ENCODE measurements at places on chromosomes 12 and 14.

DNA sequence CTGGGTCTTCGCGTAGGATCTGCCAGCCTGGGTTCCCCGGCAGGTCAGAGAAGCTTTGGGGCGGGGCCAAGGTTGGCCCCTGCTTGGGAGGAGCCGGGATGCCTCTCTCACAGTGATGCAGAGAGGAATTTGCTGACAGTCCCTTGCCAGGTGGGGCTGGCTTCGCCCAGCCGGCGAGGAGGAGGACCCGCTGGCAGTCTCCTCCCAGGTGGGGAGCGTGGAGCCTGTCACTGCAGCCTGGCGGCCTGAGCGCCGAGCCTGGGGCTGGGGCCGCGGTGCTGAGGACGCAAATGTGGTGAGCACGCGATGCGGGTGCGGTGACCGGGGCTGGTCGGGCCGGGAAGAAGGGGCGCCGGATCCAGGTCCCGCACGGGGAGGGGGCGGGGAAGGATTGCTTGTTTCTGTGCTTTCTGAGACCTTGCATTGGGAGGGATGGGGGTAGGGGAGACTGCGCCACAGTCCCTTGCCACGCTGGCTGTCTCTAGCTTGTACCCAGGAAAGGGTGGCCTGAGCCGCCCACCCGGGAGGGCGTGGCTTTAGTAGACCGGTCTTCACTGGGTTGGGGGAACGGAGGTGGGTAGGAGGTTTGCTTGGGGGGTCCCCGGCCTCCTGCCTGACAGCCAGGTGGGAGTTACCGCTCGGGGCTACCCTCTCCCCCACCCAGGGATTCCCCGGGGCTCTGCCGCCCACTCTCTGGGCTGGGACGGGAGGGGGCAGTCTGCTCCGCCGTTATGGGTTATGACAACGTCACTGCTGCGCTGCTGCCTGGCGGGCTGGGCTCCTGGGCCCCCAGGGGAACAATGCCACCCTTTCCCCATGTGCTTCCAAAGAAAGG, at the start of gene TMEM63C:
TMEM63C (plus strand) TSS at position 196 of the 835 bp plus-strand sequence. CDS start 37,016 bp downstream, outside the sequence.
- DNase-seq, result peak; percentile 27

DNA sequence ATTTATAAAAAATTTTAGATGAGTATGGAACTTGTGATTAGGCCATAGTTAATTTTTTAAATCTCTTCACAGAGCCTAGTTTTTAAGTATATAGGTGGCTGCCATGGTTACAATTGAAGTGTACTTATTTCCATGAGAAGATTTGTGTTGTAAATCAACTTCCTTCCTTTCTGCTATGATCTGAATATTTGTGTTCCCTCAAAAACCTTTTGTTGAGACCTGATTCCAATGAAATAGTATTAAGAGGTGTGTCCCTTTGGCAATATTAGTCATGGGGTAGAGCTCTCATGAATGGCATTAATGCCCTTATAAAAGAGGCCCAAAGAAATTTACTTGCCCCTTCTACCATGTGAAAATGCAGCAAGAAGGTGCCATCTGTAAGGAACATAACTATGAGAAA, 28.8 kb downstream of the ETNK1 start:
- DNase-seq, result no peak

DNA sequence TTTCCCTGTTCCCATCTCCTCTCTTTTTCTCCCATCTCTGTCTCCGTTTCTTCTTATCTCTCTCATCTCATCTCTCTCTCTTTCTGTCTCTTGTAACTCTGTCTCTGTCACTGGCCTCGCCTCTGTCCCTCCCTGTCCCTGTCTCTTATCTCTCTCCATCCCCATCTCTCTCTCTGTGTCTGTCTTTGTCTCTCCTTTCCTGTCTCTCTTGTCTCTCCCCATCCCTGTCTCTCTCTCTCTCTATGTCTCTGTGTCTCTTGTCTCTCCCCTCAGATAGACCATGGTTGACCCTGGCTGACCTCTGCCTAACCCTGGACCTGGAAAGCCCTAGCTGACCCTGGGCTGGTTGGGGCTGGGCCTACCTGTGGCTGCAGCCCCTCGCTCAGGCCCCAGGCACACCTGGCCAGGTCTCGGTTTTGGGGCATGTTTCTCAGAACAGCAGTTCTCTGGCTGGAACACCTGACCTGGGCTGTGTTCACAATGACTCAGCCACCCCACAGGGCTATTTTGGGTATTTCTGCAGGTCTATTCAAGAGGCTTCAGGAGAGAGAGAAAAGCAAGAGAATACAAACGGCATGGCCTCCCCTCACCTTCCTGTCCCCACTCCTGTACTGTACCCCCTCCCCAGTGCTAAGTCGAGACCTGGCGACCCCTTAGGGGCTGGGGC, 174.4 kb downstream of the TMEM121 start:
- no peak for DNase-seq

DNA sequence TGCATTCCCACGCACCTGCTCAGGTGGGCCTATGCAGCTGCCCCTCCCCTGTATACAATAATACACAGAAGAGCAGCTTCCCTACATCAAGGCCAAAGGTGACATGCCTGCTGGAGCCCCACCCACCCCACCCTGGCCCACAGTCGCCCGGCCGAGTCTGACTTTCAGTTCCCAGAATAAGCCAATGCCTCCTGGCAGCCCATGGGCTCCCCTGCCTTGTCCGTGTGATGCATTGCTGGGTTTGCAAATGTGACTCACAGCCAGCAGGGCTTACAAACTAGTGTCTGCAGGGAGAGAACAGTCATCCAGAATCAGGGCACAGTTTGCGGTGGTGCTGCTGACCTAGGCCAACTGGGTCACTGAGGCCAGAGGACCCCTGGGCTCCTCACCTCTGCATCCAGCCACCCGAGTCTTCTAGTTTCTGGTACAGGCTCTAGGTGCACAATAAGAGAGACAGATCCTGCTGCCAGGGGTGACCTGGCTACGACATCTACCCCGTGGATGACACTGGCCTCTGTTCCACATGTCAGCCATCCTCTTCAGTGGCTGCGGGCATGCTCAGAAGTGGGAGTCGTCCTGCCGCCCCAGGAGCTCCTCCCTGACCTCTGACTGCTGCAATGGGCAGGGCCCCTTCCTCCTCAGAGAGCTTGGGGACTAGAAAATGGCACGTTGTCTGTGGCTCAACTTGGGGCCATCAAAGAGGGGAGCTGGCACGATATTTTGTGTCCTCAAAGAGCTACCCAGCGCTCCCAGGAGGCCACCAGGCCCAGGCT, 84.5 kb downstream of the CHGA start:
- peak; percentile 26 for DNase-seq

DNA sequence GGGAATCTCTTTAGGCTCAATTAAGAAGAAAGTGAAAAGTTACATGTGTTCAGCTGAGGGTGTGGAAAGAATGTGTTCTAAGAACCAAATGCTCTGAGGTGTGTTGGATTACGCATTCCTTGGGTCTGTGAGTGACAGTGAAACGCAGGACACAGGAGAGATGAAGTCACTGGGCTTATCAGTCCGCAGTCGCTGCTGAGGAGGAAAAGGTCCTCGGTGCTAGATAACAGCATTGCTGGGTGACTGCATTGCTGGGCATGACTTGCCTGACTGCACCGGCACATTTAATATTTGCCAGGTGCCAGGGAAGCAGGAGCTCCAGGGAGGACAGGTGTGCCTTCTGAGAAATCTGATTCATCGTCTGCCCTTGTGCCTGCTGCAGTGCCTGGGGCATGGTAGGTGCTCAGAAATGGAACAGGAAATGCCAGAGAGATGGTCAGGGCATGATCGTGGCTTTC, 64.4 kb upstream of the FZD10 start:
- DNase-seq, result no peak

GRCh38 chr14:87066221-87066817, 926.7 kb downstream of the GALC start:
- DNase-seq, result peak; percentile 9

DNA sequence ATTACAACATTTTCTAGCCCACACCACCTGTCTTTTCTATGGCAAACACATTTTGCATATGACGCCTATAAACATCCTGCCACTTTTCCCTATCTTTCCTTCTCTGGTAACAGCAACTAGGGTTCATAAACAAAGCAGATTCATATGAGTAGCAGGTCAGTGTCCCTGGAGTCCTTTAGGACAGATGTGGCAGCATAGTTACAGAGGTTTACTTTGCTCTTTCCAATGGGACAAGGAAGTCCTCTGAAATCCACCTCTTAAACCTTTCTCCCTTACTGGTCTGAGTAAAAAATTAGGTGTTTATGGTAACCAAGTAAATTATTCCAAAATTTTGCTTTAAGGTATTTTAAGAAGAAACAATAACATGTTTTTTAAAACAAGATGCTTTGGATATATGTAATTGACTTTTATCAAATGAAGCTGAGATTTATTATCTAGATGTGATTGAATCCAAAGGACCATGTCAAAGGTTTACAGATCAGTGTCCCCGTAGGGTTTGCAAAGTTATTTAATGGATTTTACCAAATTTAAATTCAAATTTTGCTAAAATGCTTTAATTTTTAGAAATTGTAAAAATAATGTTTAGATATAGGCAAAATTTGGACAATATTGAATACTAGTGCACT, 79.2 kb upstream of the PAWR start:
- no peak for DNase-seq

GRCh38 chr12:123888989-123889388, 83.6 kb downstream of the CCDC92 start:
- DNase-seq, result no peak

GRCh38 chr14:88424573-88424972, 39.1 kb downstream of the SPATA7 start:
- no peak for DNase-seq

DNA sequence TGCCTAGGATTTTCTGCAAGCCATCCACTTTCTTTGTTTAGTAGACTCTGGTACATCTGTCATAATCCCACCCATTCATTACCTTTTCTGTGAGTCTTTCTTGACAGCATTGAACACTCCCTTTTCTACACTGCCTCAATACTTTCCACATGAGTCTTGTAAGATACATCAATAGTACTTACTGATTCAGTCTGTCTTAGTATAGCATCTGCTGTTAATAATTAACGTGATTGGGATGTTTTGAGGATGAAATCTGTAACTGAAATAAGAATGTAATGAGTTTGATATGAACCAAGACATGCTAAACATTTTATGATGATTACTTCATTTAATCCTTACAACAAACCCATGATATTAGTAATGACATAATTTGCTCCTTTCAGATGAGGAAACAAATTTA, 196.2 kb upstream of the FOXG1 start:
- no peak for DNase-seq

DNA sequence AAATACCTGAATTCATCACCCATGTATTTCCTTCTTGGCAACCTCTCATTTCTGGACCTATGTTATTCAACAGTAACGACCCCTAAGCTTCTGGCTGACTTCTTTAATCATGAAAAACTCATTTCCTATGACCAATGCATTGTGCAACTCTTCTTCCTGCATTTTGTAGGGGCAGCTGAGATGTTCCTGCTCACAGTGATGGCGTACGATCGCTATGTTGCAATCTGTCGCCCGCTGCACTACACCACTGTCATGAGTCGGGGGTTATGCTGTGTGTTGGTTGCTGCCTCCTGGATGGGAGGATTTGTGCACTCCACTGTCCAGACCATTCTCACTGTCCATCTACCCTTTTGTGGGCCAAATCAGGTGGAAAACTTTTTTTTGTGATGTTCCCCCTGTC, 356 bp downstream of the OR4Q2 start:
- DNase-seq, result peak; percentile 16

- DNase-seq, result no peak
Observed at GRCh38 chr14:32702088-32702487, 236.6 kb upstream of the NPAS3 start.

All from RKO (cell line).